Right cardiac atrium (tissue), 5 donors: ENCODE measurements at places on chromosomes 4 and X. TPM values are rescaled to one million over a fixed set of nuclear protein-coding genes. Genes with fewer than 3 reads are reported as not detected.

The POU3F4 gene
- total RNA-seq = not detected

The ARHGEF38 gene
- not detected for total RNA-seq

The TLR10 gene
- not detected for total RNA-seq

The ODAPH gene
- not detected for total RNA-seq

The TLL1 gene
- 6.0 TPM for total RNA-seq

The ABCB7 gene
- 26.4 TPM for total RNA-seq

The ASB11 gene
- total RNA-seq = 92.4 TPM

The TMPRSS11B gene
- total RNA-seq = not detected

The GNRHR gene
- not detected for total RNA-seq

The STPG2 gene
- 0.74 TPM for total RNA-seq

The PCGF3 gene
- total RNA-seq = 25.0 TPM
